ENCODE measurements at places on chromosomes 11 and 22. TPM values are rescaled to one million over a fixed set of nuclear protein-coding genes. Genes with fewer than 3 reads are reported as not detected.

FADS3 gene
- 293 TPM for total RNA-seq

RSF1 gene
- 19.5 TPM for total RNA-seq

BDNF gene
- 3.1 TPM for total RNA-seq

PEX26 gene
- 39.8 TPM for total RNA-seq

TRPM5 gene
- total RNA-seq = not detected

P2RY2 gene
- not detected for total RNA-seq

ZBTB16 gene
- 4.3 TPM for total RNA-seq

PPP1CA gene
- 247 TPM for total RNA-seq

SLC29A2 gene
- not detected for total RNA-seq

ACR gene
- total RNA-seq = not detected

APOBEC3C gene
- total RNA-seq = 14.0 TPM

P4HA3 gene
- 3.1 TPM for total RNA-seq

DDIAS gene
- 30.1 TPM for total RNA-seq

SMIM35 gene
- not detected for total RNA-seq

CRYBB3 gene
- not detected for total RNA-seq

GTPBP1 gene
- 26.4 TPM for total RNA-seq

SLC22A9 gene
- not detected for total RNA-seq

ZC3H12C gene
- 13.4 TPM for total RNA-seq

GRCh38 chr22:22600531-22601261 lies 41.6 kb upstream of the PRAME start:
- no peak for DNase-seq

- DNase-seq = no peak
Measured at GRCh38 chr11:119181677-119182412, 3.4 kb upstream of the NHERF4 start.

- DNase-seq = no peak
Measured at GRCh38 chr11:20084921-20085814, 75.1 kb downstream of the DBX1 start.

DNA sequence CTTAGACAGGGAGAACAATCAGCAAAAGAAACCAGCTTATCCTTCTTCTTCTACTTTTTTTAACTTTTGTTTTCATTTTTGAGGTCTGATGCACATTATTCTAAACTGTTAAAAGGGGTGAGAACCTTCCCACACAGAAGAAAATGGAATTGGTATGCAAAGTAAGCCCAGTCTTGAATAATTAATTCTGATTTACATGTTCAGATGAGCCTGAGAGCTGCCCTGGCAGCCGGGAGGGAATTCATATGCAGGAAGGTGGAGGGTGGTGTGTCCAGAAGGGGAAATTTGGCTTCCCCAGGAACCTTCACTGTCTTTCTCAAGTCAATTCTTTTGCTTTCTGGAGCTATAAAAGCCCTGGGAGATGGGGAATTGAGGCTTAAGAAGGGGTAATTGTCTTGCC lies 181.0 kb downstream of the INSC start:
- no peak for DNase-seq

GRCh38 chr11:38254913-38255312 lies 1656.9 kb upstream of the RAG2 start:
- no peak for DNase-seq

DNA sequence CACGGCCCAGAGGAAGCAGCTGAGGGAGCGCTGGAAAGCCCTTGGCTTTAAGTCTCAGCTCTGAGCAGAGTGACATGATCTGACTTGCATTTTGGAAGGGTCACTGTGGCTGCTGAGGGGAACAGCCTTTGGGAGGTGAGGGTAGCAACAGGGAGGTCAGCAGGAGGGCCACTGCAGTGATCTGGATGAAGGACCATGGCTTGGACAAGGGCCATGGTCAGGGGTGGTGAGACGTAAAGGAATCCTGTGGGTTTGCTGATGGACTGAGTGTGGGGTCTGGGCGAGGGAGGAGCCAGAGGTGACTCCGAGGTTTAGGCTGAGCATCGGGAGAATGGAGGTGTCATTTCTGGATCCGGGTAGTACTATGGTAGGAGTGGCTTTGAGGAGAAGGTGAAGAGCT lies 33.3 kb downstream of the SGSM3 start:
- DNase-seq = no peak

- peak; percentile 35 for DNase-seq
Measured at GRCh38 chr11:118435290-118435892, 901 bp upstream of the KMT2A start.

GRCh38 chr22:50626850-50627641 lies 906 bp downstream of the ARSA start:
- DNase-seq = no peak

DNA sequence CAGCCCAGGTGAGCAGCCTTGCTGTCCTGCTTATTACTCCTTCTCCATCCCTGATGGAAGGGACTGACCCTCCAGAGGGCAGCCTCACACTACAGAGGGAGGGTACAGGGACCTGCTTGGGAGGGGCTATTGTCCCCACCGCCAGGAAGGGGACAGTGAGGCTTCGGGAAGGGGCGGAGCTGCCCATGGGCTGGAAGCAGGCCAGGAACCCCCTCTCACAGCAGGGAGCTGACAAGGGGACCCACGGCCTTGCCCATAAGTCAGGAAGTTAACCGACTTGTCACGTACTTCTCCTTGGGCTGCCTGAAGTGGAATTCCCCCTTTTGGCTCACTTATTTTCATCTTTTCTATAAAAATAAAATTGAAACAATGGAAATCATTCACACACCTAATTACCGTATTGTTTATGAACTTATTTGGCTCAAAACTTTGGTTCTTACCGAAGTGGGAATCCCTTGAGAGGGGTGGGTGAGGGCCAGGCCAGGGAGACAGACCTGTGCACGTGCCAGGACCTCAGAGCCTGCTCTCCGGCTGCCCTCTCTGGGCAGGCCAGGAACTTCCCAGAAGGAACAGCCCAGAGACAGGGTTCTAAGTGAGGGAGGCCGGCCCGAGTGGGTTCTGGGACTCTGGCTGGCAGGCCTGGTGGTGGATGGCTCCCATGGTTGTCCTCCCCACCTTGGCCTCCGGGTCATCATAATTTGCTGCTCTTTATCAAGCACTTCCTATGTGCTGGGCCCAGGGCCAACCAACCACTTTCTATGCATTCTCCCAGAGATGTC lies 5.8 kb downstream of the MGAT3 start:
- no peak for DNase-seq

DNA sequence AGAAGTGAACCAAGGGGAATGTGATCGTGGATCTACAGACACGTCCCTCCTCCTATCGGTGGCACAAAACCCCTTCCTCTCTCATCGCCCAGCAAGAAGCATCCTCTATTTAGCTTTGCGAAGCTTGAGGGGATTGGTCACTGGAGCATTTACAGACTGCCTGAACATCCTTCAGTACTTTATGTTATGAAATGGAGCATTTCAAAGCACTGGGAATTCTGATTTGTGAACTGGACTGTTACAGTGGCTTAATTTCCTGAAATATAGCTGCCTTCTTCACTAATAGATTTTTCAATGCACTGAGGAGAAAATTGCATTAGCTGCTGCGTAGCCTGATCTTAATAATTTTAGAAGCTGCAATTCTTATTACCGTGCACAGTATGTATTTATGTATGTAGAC lies 344.5 kb downstream of the LARGE1 start:
- no peak for DNase-seq

GRCh38 chr11:1335811-1336761 lies 26.7 kb upstream of the TOLLIP start:
- DNase-seq = peak; percentile 86

- peak; percentile 32 for DNase-seq
Measured at GRCh38 chr22:44023404-44024287, 456 bp upstream of the PARVB start.

- no peak for DNase-seq
Measured at GRCh38 chr11:97702951-97703350, 1313.1 kb downstream of the JRKL start.

GRCh38 chr11:100404907-100405306 lies 282.2 kb upstream of the ARHGAP42 start:
- no peak for DNase-seq

GRCh38 chr11:12269104-12269441 lies 108.3 kb upstream of the PARVA start:
- DNase-seq = peak; percentile 65

DNA sequence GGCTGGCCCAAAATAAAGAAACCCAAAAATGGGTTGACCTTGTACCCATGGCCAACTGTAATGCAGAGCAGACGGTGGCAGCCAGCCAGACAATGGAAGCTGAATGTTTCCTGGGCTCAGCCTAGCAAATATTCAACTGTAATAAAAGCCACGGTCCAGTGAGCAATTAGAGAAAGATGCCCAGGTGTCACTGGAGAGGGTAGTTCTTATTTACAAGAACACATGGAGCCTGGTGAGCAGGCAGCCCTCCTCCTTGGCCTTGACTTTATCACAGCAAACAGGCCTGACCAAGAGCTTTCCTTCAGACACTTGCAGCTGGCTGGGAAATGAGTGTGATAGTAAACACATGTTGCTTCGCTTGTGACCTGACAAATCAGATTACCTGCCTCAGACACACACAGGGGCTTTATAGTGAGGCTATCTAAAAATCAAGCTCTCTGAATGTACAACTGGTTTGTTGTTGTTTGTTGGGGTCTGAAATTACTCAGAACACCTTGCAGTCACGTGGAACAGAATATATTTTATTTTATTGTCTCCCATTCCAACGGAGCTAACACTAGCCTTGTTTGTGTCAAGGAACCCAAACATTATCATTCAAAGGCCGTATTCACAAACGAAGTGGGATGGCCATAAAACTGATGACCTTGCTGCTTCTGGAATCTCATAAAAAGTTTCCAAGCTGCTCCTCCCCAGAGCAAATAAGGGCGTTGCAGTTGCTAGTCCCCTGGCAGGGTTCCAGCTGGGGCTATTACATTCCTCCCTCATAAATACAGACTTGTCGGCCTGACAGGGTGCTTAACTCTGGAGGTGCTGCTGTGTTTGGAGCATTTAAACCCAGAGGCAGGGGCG lies 161.1 kb downstream of the BBOX1 start:
- DNase-seq = peak; percentile 75

- no peak for DNase-seq
Measured at GRCh38 chr11:27616711-27617110, 83.5 kb downstream of the BDNF start.

- DNase-seq = peak; percentile 39
Measured at GRCh38 chr11:77039491-77040400, 5.5 kb downstream of the B3GNT6 start.

- DNase-seq = peak; percentile 29
Measured at GRCh38 chr11:86303257-86303656, 1.2 kb downstream of the HIKESHI start.

- no peak for DNase-seq
Measured at GRCh38 chr22:41201141-41201540, 4.0 kb upstream of the L3MBTL2 start.

GRCh38 chr11:28026634-28027290 lies 81.2 kb downstream of the KIF18A start:
- no peak for DNase-seq

- no peak for DNase-seq
Measured at GRCh38 chr11:69381681-69382130, 87.8 kb downstream of the MYEOV start.

GRCh38 chr22:24061124-24061684 lies 50.1 kb downstream of the CABIN1 start:
- no peak for DNase-seq

DNA sequence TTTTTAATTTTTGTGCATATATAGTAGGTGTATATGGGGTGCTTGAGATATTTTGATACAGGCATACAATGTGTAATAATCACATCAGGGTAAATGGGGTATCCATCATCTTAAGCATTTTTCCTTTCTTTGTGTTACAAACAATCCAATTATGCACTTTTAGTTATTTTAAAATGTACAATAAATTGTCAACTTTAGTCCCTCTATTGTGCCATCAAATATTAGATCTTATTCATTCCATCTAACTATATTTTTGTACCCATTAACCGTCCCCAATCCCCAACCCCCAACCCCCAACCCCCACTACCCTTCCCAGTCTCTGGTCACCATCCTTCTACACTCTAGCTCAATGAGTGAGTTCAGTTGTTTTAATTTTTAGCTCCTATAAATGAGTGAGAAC lies 335.1 kb upstream of the C11orf87 start:
- DNase-seq = no peak

- DNase-seq = peak; percentile 97
Measured at GRCh38 chr11:128039140-128040021, 548.0 kb downstream of the ETS1 start.

GRCh38 chr22:26702906-26703830 lies 45.8 kb downstream of the MIAT start:
- DNase-seq = peak; percentile 37

GRCh38 chr11:61071208-61071681 lies 31.0 kb upstream of the CD5 start:
- DNase-seq = no peak

DNA sequence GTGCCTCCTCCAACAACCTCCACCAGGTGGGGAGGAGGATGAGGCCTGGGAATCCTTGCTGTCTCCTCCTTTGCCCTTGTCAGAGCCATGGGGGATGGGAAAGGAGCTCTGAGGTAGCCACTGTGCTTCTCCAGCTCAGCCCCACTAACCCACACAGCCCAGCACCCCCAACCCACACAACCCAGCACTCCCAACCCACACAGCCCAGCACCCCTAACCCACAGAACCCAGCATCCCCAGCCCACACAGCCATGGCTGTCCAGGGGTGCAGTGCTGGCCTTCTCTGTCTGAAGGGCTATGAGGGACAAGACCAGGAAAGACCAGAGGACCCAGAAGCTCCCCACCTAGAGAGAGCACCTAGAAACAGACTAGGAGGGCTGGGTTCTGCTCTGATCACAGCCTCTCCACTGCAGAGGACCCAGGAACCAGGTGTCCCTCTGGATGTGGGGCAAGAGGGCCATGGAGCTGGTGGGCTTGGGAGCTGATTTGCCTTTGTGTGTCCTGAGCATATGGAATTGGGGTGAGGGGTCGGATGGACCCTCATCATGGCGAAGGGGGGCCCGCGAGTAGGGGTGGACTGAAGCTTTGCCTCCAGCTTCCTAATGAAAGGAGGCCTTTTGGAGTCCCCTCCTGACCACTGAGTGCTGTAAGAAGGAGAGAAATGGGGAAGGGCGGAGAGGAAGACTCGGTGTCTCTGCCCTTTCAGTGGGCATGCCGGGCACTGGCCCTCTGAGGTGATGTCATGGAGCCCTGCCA lies 117.6 kb upstream of the THY1 start:
- DNase-seq = no peak

DNA sequence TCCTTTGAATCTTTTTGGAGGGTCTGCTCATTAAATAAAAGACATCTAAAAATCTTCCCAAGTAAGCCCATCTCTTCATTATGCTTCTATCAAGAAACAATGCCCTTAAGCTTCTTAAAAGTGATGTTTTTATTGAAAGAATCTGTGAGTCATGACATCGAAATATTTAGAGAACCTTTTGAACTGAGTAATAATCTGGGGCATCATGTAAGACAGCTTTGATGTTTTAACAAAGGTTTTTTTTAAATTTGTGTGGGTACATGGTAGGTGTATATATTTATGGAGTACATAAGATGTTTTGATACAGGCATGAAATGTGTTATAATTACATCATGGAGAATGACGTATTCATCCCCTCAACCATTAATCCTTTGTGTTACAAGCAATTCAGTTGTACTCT lies 46.8 kb downstream of the PLAAT5 start:
- DNase-seq = no peak

DNA sequence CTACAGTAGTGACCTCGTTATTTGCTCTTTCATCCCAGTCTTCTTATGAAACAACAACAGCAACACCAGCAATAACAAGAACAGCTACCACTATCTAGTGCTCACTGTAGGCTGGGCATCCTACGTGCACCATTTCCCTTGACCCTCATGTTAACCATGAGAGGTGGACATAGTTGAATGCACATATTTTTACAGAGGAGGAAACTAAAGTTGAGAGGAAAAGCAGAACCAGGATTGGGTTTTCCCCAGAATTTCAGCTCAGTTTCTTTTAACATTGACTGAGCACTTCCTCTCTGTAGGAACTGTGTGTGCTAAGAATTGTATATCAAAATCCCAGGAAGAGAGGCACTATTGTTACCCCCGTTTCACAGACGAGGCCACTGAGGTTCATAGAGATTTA lies 39.4 kb upstream of the TSPAN18 start:
- DNase-seq = no peak

All from LHCN-M2 (cell line).